Thymus (tissue), 14 donors: ENCODE measurements at places on chromosomes 2 and 18. TPM values are rescaled to one million over a fixed set of nuclear protein-coding genes. Genes with fewer than 3 reads are reported as not detected.

GRCh38 chr2:170715062-170715931 lies at the start of gene SP5:
SP5 (plus strand) TSS chr2:170715337; CDS start chr2:170715513, 176 bp downstream.
- DNase-seq: peak; percentile 83

DNA sequence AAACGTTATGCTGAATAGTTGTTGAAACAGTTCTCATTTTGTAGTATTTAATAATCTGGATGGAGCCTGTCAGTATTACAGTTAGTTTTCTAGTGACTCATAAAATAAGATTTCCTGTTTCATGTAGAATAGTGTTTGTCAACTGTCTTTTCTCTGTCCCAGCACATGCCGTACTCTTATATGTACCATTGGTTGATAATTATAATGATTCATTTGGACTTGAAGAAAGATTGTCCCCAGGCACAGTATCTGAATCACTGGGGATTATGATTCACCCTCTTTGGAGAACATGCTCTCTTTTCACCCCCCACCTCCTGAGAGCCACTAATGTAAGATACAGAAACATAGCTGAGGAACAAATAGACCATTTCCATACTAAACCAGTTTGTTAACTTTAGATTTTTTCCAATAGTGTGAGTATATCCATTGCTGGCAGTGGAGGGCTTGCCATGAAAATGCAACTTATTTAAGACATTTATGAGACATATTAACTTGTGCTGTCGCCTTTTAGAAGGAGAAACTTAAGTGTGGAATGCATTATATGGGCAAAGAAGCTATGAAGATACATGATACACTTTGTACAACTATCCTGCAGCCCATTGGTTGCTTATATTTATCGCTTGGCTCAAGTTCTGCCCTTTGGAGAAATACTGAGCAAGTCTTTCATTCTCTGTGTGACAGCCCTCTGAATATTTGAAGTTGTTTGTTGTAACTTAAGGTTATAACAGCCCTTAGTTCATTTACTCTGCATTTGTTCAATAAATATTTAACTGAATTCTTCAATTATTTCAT lies 12.4 kb downstream of the COPS8 start:
- no peak for DNase-seq

DNA sequence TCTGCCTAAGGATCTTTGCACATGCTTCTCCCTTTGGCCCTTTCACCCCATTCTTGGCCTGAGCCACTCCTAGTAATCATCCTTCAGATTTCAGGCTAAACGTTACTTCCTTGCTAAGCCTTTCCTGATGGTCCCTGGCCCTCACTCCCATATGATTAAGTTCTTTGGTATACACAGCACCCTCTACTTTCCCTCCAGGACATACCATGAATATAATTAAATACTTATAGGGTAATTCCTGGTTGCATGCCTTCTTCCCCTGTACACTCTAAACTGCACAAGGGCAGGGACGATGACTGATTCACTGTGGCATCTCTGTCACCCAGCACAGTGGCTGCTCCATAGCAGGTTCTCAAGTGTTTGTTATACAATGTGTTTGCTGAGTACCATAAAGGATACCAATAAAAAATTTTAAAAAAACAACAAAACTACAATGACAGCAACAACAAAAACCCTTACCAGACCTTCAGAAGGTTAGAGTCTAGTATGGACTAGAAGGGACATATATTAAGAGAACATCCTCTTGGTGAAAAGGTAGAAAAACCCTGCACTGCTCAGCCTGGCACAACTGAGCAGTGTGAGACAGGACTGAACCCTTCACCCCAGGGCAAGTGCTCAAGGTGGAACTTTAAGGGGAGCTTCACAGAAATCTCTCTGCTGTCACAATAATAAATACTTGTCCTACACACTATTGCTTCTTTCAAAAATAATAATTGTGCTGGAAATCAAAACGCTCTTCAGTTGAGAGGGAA lies 76.2 kb downstream of the AAK1 start:
- no peak for DNase-seq

Gene CCDC102B
- polyA plus RNA-seq: 3.0 TPM

Gene FTCDNL1
- polyA plus RNA-seq: 2.2 TPM

Gene UGT1A5
- polyA plus RNA-seq: 0.14 TPM
